ENCODE measurements at places on chromosomes 6 and 20.

DNA sequence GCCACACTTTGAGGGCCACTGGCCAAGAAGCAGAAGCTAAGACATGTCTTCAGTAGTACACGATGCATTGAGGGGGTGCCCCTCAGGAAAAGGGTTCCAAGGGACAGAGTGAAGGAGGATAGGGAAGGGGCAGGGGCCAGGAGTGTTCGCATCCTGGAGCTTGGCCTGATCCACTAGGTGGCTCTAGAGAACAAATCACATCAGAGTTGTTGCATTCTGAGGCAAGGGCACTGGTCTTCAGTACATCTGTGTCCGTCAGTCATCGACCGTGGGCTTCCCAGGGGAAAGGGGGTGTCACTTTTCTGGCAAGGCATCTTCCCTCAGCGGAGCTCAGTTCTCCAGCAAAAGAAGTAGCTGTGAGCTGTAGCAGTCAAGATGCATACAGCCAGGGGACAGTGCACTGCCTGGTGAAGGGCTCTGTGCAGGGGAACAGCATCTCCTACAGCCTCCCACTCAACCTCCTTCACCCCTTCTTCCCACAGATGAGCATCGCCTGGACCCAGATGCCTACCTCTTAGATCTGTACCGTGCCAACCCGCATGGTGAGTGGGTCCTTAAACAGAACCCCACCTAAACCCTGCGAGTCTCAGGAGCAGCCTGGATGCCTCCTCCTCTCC is 47.8 kb downstream of the ARHGAP40 start:
- DNase-seq, result no peak

- DNase-seq, result no peak
Observed at GRCh38 chr20:3282271-3283221, 43.6 kb upstream of the SLC4A11 start.

- DNase-seq, result no peak
Observed at GRCh38 chr6:106373502-106374239, 13.2 kb downstream of the CRYBG1 start.

- no peak for DNase-seq
Observed at GRCh38 chr6:94893327-94893726, 684.0 kb upstream of the MANEA start.

GRCh38 chr20:31640259-31640658 is 2.5 kb downstream of the COX4I2 start:
- no peak for DNase-seq

- DNase-seq, result no peak
Observed at GRCh38 chr6:36656441-36656840, 22.1 kb upstream of the CDKN1A start.

- DNase-seq, result no peak
Observed at GRCh38 chr6:40439026-40439800, 148.0 kb downstream of the LRFN2 start.

- DNase-seq, result no peak
Observed at GRCh38 chr6:74742793-74743508, 462.9 kb downstream of the COL12A1 start.

GRCh38 chr6:35824552-35825192 is 19.5 kb downstream of the LHFPL5 start:
- no peak for DNase-seq

- no peak for DNase-seq
Observed at GRCh38 chr6:131917763-131918649, 33.2 kb downstream of the CCN2 start.

- DNase-seq, result no peak
Observed at GRCh38 chr20:51385646-51386530, 156.6 kb downstream of the NFATC2 start.

GRCh38 chr6:13305791-13306190 is 22.5 kb downstream of the TBC1D7 start:
- no peak for DNase-seq

Measured in stimulated activated CD4-positive, alpha-beta T cell treated with anti-CD3 and anti-CD28 coated beads, Interleukin-4, amount 100 ng/mL, for 48 hours (primary cell).